Femur (tissue), 1 donor: ENCODE measurements at places on chromosomes 3 and 15.

DNA sequence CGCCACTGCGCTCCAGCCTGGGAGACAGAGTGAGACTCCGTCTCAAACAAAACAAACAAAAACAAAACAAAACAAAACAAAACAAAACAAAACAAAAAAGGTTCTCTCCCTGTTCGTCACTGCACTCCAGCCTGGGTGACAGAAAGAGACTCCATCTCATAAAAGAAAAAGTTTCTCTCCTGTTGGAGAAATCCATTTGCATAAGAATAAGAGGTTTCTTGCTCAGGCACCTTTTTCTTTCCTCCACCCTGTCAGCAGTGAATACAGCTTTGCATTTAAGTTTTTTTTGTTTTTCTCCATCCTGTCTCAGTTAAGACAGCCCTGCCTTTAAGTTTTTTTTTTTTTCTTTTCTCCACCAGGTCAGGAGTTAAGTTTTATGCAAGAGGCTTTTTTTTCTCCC is 109.5 kb downstream of the DPH6 start:
- DNase-seq, result no peak

DNA sequence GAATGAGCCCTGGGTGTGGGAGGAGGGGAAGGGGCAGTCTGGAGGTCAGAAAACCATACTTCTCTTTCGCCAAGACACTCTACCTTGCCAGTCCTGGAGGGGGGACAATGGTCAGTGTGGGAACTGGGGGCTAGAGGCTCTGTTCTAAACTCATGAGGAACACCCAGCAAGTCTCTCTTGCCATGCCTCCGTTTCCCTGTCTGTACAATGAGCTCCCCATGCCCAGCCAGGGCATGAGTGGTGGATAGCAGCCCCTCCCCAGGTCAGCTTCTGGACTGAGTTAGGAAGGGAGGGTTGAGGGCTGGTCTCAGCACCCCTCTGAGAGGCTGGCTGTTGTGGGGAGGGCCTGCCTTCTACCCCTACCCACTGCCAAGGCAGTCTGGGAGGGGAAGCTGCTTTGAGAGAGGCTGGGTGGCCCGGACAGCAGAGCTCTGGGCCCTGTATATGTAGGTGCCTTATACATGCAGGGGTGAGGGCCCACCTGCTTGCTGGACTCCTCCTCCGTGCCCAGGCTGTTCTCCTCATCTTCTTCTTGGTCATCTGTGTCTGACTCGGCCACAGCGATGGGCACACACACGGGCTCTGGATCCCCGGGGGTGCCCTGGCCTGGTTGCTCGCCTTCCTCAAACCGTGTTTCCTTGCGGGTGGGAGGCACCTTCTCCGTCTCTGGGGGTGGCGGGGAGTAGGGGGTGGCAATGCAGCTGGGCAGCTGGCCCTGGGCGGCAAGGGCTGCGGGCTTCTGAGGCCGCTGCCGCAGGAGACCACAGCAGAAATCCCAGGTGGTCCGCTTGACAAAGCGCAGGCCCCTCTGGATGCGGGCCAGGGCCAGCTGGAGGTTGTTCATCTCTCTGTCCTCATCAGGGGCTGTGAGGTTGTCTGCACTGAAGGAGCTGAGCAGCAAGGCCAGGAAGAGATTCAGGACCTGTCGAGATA is 68.8 kb downstream of the SCN5A start:
- no peak for DNase-seq

- no peak for DNase-seq
These were observed 43.4 kb downstream of the ST3GAL6 start for GRCh38 chr3:98806521-98806920.

DNA sequence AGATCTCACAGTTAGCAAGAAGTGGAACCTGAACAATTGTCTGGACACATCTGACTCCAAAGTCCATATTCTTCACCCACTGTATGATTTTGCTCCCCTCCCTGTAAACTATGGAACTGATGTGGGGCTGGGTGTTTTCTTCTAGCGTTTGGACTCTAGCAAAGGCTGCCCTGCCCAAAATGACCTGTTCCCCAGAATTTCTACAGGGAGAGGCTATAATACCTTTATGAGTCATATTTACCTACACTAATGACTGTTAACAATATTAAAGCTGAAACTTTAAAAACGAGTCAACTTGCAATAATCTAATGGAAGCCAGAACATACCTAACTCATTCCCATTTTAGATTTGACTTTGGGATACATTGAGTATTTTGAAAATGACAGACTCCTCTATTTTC is 531.2 kb upstream of the CFAP20DC start:
- no peak for DNase-seq

DNA sequence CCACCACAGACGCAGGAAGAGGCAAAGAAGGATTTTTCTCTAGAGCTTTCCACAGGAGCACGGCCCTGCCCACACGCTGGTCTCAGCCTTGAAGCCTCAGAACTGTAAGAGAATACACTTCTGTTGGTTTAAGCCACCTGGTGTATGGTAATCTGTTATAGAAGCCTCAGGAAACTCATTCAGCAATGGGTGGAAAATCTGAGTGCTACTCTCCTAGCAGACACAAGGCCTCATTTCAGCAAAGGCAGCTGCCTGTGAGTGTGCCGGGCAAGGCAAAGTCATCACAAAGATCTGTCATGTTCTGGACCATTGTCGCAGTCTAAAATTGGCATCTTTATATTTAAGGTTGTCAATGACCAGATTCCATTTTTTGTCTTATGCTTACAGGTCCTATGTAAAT is 31.0 kb downstream of the ATP10A start:
- peak; percentile 66 for DNase-seq

- peak; percentile 74 for DNase-seq
These were observed 738 bp downstream of the ACAP2 start for GRCh38 chr3:195441992-195442572.

GRCh38 chr3:71753701-71754609 is at the start of gene GPR27:
Gene GPR27, plus strand, starts transcription at chr3:71753855. Its CDS starts 195 bp downstream, at chr3:71754050.
- peak; percentile 47 for DNase-seq

- DNase-seq, result no peak
These were observed 386.5 kb downstream of the TIGIT start for GRCh38 chr3:114680299-114680698.

- DNase-seq, result no peak
These were observed 14.1 kb downstream of the LYSMD4 start for GRCh38 chr15:99719096-99719541.

- DNase-seq, result no peak
These were observed 384.4 kb upstream of the C2CD4B start for GRCh38 chr15:62549345-62549970.

DNA sequence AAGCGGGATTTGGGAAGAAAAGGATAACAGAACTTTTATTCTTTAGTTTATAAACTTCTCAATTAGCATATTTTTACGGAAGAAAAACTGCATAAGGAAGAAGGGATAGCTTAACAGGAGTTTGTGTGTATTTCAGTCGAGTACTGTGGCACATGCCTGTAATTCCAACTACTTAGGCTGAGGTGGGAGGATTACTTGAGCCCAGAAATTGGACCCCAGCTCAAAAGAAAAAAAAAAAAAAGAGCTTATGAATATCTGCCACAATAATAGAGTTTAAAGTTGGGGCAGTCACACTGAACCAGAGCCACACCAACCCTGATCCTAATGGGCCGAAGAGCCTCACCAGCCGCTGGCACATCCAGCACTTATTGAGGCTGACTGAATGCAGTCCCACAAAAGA is 31.1 kb downstream of the CHAC1 start:
- no peak for DNase-seq

DNA sequence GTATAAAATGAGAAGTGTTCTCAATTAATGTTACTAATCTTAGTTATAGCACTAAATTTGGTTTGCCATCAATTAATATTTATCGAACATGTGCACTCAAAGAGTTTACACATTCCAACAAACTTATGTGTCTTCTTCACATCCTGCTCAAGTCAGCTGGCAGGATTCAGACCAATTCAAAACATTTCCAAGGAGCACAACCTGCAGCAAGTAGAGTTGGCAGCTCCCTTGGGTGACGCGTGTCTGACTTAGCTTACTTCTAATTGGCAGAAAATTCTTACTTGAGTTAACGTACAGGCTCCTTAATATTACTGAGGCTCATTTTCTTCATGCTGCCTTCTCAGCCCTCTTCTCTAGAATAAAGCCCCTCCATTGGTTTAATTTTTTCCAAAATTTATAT is 110.4 kb upstream of the PFN2 start:
- no peak for DNase-seq

DNA sequence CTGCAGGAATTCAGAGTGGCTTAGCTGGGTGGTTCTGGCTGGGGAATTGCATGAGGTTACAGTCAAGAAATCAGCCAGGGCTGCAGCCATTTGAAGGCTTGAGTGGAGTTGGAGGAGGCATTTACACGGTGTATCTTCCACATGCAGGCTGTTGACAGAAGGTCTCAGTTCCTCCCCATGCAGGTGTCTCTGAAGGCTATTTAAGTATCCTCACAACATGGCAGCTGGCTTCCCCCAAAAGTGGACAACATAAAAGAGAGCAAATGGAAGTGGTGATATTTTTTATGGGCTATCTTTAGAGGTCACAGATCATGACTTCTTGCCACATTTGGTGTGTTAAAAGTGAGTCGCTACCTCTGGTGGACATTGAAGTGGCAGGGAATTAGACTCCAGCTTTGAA is 60.1 kb upstream of the SPRED1 start:
- DNase-seq, result no peak

- no peak for DNase-seq
These were observed 88.7 kb downstream of the NCEH1 start for GRCh38 chr3:172622156-172622555.

DNA sequence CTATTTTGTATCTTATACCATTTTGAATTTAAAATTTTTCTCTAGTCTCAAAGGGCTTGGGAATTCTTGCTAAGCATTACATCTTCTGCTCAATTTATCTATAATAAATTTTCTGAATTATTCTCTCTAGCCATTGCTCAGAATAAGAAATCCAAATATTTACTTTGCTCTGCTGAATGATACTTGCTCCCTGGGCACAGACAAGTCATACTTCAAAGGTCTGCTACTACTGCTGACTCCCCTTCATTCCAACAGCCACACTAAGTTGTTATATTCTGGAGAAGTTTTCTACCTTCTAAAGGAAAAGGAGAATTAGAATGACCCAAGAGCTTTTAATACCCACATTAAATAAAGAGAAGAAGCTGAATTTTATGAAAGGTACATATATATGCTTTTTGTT is 460.3 kb upstream of the ZNF717 start:
- no peak for DNase-seq

DNA sequence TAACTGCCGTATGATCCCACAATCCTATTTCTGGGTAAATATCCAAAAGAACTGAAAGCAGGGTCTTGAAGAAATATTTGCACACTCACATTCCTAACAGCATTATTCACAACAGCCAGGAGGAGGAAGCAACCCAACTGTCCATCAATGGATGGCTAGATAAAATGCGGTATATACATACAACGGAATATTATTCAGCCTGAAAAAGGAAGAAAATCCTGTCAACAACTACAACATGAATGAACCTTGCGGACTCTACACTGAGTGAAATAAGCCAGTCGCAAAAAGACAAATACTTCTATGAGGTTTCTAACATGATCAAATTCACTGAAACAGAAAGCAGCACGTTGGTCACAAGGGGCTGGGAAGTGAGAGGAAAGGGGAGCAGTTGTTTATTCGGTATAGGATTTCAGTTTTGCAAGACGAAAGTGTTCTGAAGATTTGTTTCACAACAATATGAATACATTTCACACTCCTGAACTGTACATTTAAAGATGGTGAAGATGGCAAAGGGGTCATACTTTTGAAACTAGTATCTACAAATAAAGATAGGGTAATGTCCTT is 6.2 kb downstream of the DLG1 start:
- no peak for DNase-seq
